Upper lobe of left lung (tissue), 6 donors: ENCODE measurements at places on chromosomes 4 and X. TPM values are rescaled to one million over a fixed set of nuclear protein-coding genes. Genes with fewer than 3 reads are reported as not detected.

Gene RTL5
- total RNA-seq: 4.1 TPM

Gene GPR82
- total RNA-seq: not detected

Gene ETDA
- not detected for total RNA-seq

Gene ADGRG4
- total RNA-seq: 0.15 TPM

Gene HTATSF1
- total RNA-seq: 49.3 TPM

Gene NIPAL1
- total RNA-seq: 0.40 TPM

Gene HSFX3
- not detected for total RNA-seq

Gene CFI
- total RNA-seq: 49.6 TPM

Gene TMEM154
- 3.0 TPM for total RNA-seq

Gene KLF8
- total RNA-seq: 17.9 TPM

Gene CYTL1
- total RNA-seq: 0.61 TPM

Gene ADH1B
- total RNA-seq: 126 TPM

Gene ARL13A
- total RNA-seq: not detected

- no peak for DNase-seq
Measured at GRCh38 chr4:76022677-76023076, 620 bp downstream of the CXCL10 start.

DNA sequence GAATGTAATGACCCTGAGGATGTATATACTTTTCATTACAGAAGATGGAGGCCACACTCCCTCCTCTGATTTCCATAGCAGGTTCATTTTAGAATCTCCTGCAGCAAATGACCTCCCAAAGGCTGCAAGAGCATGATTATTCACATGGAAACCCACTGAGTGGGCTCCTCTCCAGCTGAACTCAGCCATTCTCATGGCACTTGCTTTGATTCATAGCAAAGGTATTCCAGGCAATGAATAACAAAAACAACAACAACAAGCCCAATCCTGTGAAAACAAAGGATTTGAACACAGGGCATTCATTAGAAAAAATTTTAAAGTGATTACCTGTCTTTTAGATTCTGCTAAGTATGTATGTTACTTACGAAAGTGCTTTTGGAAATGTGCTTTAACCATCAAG lies 894.0 kb upstream of the FRG1 start:
- DNase-seq: no peak

- DNase-seq: no peak
Measured at GRCh38 chr4:52892880-52893279, 30.8 kb downstream of the RASL11B start.

DNA sequence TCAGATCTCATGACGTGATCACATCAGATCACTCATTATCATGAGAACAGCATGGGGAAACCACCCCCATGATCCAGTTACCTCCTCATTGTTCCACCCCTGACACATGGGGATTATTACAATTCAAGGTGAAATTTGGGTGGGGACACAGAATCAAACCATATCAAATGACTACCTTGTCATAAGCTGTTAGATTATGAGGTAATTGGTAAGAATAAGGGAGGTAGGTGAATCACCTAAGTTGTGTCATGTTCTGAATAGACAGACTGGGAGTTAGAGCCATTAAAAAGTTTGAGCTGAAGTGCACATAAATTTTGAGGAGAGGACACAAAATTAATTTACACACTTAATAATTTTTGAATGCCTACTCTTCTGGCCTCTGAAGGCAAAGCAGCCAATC lies 24.7 kb downstream of the SLC9B1 start:
- no peak for DNase-seq

- no peak for DNase-seq
Measured at GRCh38 chr4:109406337-109406931, 27.2 kb upstream of the SEC24B start.

DNA sequence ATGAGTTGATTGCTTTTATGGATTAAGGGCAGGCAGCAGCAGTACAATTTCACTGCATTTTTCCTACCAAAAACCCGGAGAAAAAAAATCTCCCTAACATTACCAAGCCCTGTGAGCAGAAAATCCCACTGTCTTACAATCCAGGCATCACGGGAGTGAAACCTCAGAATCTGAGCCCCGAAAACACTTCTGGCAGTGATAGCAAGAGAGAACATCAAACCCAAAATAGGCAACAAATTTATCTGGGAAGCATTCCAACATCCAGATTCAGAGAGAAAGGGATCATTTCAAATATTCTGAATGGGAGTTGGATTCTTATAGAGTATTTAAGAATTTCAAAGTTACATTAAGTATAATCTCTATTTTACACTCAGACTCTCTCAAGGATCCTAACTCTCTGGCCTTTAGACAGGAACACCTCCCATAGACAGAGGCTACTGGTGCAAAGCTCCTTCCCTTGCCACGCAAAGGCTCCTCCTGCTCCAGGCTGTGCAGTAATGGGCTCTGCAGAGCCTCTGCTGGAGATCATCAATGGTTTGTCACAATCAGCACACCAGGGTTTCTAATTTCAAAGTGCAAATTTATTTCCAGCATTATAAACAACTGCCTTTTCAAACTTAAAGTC lies 256.9 kb downstream of the PARM1 start:
- DNase-seq: no peak

GRCh38 chrX:136291824-136292223 lies 8.9 kb upstream of the ADGRG4 start:
- no peak for DNase-seq

- DNase-seq: no peak
Measured at GRCh38 chr4:152992466-152992865, 56.3 kb downstream of the FHDC1 start.

- no peak for DNase-seq
Measured at GRCh38 chr4:15291122-15291521, 136.7 kb upstream of the C1QTNF7 start.

GRCh38 chr4:3420956-3421355 lies 20.8 kb upstream of the HGFAC start:
- no peak for DNase-seq

- DNase-seq: no peak
Measured at GRCh38 chrX:96989830-96990571, 106.3 kb downstream of the RPA4 start.

DNA sequence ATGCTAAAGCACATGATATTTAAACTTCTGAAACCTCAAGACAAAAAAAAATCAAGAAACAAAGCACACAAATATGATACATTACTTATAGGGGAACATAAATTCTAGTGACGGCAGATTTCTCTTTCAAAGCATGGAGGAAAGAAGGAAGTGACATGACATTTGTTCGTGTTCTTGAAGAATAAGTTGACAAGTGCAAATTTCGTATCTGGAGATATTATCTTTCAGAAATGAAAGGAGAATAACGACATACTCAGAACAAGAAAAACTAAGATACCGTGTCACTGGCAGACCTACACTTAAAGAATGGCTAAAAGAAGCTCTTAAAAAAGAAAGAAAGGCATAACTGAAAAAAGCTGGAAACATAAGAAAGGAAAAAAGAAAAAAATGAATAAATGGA lies 16.6 kb downstream of the CENPVL2 start:
- DNase-seq: no peak

DNA sequence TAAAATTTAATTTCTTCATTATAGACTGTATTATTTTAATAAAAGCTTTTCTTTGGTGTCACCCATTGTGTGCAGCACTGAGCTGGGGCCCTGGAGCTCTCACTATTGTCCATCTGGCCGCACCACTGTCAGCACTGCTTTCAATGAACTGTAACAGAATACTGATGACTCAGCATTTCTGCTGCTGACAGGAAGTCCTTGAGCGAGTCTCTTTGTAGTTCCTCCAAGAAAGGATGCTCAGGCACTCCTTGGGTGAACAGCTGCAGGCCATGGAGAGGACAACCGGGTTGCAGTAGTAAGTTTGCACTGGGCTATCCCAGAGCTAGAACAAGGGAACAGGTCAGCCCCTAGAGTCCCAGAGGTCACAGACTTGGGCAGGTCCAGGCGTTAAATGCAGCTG lies 81.6 kb downstream of the SORBS2 start:
- no peak for DNase-seq

DNA sequence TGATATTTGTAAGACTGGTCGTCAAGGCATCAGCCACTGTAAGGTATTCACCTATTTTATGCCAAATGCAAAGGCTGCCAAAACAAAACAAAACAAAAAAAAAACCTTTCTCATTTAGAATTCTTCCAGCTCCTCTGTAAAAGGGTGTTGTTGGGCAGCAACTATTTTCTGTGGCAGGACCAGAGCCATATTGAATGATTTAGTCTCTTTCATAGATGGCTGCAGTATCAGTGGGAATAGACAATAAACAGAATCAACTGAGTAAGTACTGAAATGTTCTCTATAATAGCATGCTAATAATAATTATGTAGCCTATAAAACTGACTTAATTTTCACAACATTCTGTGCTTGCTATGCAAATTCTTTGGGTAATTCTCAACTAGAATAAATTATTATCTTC lies 389.7 kb upstream of the PABPC4L start:
- DNase-seq: no peak

- DNase-seq: no peak
Measured at GRCh38 chr4:159564615-159565014, 461.7 kb downstream of the RAPGEF2 start.

GRCh38 chrX:24154490-24155034 lies 5.0 kb downstream of the ZFX start:
- no peak for DNase-seq

GRCh38 chr4:127622921-127623796 lies 9.6 kb upstream of the INTU start:
- DNase-seq: peak; percentile 88

DNA sequence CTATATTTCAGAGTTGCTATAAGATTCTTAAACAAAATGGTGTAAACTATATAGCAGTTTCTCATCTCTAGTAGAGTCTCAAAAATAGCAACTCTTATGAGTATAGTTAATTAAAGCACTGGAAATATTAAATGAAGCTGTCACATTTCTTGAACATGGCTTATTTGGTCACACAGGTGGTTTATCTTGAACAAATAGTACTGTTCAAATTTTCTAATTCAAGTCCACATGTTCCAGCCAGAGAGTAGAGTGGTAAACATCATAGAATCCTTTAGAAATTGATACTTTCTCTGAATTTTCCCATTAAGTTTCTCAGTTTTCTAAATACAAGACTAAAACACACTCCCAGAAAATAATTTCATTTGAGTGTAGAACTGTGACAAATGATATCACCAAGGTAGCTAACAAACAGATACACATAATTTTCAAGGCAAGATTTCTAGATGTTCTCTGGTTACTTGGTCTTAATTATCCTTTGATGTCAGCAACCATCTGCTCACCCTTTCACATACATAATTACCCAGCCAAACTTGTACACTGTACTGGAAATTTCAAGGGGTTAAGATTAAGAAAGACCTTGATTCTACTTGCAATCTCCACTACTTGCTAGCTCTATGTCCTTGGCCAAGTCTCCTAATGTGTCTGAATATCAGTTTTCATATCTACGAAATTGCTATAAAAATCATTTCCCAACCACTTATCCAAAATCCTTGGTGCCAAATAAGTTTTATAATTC lies 24.3 kb upstream of the PAK3 start:
- no peak for DNase-seq

DNA sequence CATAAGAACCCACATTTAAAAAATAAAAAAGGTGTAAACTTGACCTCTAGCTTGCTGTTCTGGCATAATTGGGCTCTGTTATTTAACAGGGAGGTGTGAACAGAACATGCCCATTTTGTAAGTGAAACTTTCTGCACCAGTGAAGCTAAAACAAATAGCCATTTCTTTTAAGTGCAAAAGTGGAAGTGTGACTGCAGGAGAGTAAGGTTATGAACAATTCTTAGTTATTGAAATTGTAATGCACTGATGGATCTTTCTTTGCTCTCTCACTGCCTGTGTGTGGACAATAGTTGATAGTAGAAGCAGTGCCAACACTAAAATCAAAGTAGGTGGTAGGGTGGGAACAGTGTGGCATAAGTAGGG lies 12.6 kb downstream of the P2RY10 start:
- no peak for DNase-seq

DNA sequence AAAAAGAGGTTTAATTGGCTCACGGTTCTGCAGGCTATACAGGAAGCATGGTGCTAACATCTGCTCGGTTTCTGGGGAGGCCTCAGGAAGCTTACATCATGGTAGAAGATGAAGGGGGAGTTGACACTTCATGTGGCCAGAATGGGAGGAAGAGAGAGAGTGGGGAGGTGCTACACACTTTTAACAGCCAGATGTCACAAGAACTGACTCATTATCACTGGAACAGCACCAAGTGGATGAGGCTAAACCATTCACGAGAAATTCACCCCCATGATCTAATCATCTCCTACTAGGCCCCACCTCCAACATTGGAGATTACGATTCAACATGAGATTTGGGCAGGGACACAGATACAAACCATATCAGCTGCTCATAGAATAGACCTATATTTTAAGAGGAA lies 255.8 kb downstream of the OPHN1 start:
- no peak for DNase-seq

DNA sequence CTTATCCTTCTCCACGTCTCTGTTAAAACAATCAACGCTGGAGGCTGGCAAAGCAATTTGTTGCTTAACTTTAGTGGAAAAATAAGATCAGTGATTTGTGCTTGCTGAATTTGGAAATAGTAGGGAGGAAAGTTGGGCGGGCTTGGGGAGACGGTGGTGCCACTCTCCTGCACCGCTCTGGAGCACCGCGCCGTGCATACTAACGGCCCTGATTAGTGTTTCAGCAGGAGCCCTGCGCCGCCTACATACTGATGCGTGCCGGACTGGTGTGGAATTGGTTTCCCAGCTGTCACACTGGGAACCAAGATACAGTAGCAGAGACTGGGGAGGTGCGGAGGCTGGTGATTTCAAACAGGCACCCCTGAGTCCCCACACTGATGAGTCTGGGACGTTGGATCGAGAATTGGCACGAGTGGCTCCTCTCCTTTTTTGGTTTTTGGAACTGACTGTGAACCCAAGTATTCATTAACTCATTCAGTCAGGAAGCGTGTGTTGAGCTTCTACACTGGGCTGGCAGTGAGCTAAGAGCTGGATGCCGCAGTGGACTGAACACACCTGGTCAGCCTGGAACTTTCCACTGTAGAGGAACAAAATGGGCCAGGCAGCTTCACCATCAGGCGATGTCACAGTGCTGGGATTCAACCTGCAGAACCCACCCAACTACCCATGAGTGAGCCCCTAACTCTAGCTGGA lies 29.0 kb upstream of the PSAPL1 start:
- no peak for DNase-seq

DNA sequence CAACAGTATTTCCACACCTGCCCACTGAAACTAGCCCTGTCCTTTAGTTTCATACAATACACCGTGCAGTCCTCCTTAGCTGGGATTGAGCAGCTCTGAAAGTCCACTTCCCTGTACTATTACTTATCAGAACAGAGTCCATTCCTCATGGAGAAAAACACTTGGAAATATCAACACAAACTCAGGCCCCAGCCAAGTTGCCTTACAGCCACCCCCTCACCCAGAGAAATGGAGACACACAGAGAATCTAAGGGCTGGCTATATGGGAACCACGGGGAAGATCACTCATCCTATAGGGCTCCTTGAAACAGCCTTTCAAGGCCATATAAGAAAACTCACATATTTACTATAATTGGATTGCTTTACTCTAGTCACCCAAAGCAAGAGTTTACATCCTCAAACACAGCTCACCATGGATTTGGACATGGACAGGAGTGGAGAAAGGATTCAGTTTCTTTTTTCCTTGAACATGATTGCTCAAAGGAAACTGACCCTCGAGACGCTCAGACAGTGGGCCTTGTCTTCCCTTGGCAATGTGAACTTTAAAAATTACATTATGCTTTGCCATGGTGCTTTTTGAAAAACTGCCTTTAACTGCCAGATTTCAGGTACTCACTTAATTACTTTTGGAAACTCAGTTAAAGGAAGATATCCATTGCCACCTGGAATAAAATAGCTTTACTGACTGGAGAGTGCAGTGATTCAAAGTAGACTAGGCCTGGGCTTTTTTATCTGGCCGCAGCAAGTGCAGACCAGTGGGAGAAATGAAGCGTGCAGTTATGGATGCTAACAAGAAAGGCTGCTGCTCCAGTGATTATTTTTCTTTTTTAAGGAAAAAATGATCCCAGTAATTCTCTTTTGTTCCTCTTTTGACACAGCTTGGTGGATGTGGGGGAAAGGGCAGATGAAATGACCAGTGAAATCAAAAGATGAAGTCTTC lies 1.6 kb downstream of the SCARB2 start:
- DNase-seq: no peak
